ENCODE measurements at places on chromosomes 5 and 9. TPM values are rescaled to one million over a fixed set of nuclear protein-coding genes. Genes with fewer than 3 reads are reported as not detected.

FAM169A gene
- polyA plus RNA-seq, result 1.9 TPM

OTULINL gene
- 0.72 TPM for polyA plus RNA-seq

ESM1 gene
- polyA plus RNA-seq, result 0.43 TPM

FOXD4L3 gene
- polyA plus RNA-seq, result 0.05 TPM

PLAC8L1 gene
- polyA plus RNA-seq, result 0.23 TPM

GRCh38 chr5:81146031-81146430 is 87.1 kb upstream of the CKMT2 start:
- no peak for DNase-seq

DNA sequence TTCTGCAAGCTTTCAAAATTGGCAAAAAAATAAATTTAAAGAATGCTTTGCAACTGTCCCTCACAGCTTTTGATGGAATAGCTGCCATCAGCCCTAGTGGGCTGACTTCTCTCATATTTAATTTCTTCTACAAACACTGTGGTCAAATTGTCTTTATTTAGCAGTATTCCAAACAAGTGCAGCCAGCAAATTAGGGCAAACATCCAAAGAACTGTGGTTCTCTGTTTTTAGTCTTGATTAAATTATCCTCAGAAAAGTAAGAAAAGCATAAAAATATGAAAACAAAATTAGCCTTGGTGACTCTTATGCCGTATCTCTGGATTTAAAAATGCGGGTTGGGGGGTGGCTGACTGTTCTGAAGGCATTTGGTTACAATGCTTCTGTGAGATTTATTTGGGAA is 95.8 kb upstream of the RETREG1 start:
- DNase-seq, result no peak

- DNase-seq, result no peak
Observed at GRCh38 chr5:77935506-77936364, 159.6 kb upstream of the TBCA start.

DNA sequence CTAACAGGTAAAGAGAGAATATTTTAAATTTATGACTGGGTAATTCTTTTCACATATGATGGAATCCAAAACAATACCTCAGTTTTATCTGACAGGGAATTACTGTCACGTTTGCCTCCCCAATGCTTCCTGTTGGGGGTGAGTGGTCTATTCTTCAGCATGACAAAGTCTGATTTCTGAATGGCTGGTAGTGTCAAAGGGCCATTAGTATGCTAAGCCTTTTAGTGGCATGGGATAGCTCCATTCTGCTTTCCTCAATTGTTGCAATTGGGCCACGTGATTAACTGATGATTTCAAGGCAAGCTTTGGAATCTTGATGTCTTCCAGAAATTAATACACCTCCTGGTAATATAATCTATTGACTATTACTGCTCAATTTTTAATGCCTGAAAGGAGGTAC is 14.7 kb upstream of the NDUFS4 start:
- no peak for DNase-seq

- DNase-seq, result no peak
Observed at GRCh38 chr9:69499407-69499806, 172.8 kb downstream of the APBA1 start.

DNA sequence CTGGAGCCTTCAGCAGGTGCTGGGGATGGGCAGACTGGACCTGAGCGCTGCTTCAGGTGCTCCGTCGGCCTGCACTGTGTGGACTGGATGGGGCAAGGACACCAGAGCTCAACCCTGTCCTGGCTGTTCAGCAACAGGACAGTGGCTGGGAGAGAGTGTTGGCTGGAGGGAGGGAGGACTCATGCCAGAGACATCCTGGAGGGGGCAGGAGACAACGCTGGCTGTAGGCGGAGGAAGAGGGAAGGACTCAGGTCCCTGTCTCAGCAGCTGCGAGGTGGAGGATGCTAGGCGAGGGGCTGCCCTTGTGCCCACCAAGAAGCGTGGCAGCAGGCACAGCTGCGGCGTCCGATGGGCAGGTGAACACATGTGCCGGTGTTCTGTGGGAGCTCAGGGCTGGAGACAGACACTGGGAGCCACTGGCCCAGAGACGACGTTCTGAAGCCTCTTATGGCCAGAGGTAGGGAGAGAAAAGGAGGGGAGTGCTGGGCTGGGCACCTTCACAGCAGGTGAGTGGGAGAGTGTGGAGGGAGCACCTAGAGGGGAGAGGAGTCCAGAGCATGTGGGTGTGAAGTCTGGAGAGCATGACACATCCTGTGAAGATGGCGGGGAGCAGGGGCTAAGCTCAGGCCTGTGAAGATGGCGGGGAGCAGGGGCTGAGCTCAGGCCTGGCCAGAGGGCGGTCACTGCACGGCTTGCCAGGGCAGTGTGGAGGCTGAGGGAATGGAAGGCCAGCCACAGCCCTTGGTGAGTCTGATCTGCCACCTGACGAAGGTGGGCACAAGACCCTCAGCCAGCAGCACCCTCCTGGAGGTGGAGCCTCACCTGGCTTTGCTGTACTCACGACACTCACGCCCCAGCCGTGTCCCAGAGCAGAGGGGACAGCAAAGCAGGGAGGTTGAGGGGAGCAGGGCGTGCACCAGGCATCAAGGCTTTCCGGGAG is 79.1 kb upstream of the FCN1 start:
- no peak for DNase-seq

DNA sequence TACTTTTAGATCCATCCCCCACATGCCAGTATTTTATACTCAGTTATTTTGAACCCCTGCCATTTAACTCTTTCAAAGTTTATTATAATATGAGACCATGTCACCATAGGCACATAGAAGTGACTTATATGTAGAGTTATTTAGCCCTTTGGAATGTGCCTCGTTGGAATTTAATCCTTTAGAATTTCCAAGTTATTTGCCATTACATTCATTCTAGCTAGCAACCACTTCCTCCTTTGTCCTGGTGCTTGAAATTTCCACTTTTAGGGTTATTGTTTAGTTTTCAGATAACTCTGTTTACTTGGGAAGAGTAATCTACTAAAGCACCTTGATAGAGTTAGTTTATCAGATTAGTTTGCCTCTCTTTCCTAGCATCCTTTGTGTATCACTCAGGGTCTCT is 82.8 kb upstream of the TLE1 start:
- no peak for DNase-seq

DNA sequence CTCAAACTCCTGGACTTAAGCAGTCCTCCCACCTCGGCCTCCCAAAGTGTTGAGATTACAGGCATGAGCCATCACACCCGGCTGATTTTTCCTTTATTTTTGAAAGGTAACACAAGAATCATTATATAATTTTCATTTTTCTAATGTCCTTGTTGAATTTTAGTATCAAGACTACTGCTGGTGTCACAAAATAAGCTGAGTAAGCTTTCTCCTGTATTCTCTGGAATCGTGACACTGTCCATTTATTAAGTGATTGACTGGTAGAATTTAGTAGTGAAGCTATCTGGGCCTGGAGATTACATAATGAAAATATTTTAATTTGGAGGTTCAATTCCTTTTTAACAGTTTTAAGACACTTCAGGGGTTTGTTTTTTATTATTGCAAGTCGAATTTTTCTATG is 9.5 kb downstream of the CDK20 start:
- DNase-seq, result no peak
